ACHN (cell line): ENCODE measurements at places on chromosomes 7 and 10.

DNA sequence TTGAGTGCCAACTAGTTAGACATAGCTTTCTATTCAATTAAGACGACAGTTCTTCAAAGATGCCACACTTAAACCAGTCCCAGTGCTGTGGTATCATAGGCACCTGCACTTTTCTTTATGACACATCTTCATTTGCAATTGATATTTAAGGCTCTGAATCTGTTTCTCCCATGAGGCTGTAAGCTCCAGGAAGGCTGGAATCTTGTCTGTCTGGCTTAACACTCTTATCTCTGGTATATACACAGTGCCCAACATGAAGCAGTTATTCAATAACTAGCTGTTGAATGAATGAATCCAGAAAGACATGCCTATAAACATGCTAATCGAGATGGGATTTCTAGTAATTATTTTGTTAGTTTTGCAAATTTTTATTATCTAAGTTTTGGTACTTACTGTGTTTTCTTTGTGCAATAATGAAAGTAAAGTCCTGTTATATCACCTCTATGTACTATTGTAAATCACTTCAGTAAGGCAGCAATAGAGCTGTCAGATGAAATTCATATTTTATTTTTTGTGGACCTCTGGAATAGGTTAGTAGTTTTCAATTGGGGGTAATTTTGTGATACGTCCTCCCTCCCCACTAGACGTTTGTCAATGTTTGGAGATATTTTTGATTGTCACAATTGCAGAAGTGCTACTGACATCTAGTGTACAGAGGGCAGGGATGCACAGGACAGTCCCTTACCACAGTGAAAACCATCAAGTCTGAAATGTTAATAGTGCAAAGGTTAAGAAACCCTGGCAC, 51.3 kb upstream of the STEAP4 start:
- peak; percentile 69 for DNase-seq

DNA sequence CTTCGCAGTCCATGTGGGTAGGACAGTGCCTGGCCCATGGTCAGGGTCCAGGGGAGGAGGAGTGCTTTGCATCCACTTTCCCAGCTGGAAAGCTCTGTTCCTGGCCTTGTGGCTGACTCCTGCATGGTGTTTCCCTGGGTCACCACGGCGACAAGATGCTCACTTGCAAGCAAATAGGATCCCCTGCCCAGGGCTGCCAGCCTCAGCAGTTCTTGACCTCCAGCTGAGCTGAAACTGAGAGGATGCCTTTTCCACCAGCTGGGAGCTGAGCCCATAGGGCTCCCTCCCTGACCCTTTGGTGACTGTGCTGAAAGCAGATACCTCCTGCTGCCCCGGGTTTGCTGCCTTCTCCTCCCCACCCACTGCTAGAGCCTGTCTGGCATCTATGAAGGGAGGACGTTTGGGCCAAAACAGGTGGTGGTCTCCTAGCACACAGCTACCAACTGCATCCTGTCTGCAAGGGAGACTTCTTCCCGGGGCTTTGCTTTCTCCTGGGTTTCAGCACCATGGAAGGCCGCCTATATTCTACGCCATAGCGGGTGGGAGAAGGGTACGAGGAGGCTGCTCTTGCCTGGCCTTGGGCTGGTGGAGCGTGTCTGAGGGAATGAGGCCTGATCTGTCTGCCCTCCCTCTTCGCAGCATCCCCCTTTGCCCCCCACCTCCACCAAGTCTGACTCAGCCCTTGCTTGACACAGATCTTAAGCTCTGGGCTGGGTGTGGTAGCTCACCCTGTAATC, 34.4 kb downstream of the UBTD1 start:
- peak; percentile 72 for DNase-seq

DNA sequence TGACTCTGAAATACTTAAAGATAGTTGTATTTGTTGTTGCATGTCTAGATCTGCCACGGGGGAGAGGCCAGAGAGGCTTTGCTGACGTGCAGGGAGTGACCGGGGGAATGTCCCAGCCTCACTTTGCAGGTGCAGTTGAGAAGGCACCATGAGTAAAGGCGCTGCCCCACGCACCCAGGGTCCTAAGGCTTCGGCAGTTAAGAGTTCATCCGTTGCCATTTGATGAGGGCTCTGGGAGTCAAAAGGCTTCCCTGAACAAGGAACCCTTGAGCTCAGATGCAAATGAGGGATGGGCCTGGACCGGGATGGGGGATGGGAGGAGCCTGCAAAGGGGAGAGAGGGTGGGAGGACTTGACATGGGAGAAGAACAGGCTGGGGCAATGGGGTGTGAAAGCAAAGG, 20.4 kb downstream of the PPP2R2D start:
- no peak for DNase-seq

DNA sequence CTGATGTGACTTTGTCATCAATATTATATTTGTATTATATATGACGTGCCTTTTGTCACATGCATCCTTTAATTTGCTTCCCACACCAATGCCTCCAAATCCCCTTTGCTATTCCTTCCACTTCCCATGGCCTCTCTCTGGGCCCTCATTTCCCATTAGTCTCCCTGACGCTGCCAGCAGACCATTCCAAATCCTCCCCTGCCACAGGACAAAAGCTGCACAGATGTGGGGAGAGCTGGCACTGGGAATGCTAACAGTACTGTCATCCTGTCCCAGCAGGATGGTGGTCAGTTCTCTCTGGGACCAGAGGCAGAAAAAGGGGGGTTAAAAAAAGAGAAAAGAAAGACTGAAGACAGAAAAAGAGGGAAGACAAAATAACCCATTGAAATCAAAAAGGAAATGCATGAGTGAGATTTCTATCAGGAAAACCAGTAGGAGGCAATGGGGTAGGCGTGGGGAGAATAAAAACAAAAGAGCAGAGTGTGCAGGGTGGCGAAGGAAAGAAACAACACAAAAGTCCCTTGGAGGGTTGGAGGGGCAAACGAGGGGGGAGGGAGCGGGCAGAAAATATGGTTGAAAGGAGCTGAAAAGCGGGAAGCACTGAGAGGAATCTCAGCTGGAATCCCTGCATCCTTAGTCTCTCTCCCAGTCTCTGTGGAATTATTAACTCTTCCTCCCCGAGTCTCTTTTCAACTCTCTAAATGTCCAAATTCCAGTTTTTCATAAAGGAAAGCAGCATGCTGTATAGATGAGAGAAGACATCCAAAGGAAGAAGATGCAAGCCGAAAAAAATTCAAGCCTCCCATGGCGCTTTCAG, 59.2 kb upstream of the PTN start:
- no peak for DNase-seq

GRCh38 chr10:18450298-18450697, 201.1 kb downstream of the NSUN6 start:
- DNase-seq, result no peak

- no peak for DNase-seq
Measured at GRCh38 chr10:2117641-2118040, 380.3 kb upstream of the ADARB2 start.

DNA sequence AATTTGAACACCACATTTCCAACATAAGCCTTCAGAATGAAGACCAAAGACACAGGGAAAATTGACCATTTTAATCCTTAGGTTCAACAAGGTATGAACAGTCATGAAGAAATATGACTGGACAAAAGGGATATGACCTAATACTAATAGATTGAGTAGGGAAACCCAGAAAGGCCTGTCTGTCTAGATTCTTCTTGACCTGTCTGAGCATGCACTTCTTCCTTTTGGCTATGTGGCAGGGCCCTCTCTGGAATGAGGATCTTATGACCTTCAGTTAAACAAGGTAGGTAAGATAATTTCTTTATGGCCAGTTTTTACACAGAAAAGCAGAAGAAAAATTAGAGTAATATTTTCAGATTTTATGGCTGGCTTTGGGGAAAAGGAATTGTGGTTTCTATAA, 3.0 kb upstream of the PHYHIPL start:
- no peak for DNase-seq

DNA sequence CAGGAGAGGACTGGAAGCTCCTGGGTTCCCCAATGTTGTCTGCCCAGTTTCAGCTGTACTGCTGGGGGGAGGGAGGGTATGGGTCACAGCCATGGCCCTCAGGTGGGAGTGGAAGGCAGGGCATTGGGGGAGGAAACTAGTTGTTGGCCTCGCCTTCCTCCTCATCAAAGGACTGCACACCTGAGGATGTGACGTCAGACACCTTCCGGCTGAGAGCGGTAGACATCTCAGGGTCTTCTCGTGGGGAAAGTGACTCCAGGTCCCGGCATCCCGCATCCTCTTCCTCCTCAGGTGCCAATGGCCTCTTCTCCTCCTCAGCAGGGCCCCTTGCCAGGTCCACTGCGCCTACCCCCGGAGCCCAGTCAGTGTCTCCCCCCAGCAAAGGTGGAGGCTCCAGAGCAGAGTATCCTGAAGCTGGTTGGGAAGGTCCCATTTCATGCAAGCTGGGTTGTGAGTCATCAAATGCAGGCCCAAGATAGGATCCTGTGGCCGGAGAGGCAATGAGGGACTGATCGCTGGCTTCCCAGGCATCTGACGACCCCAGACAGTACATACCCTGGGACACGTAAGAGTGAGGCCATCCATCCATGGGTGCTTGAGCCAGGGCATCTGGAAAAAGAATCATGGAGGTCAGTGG, 6.0 kb downstream of the FAM131B start:
- no peak for DNase-seq
